RWPE2 (cell line): ENCODE measurements at places on chromosomes 5 and 9.
A peak's percentile ranks its signal among the peaks of the same experiment; 100 is the strongest.

- no peak overlapping the region for H3K27ac ChIP-seq
- H3K4me1 ChIP-seq = no peaks in the 10 kb centered on the region
- no peak for DNase-seq
- H3K36me3 ChIP-seq = no peaks in the 10 kb centered on the region
- no peaks in the 10 kb centered on the region for H3K27me3 ChIP-seq
Observed at GRCh38 chr9:127991017-127991756, 10.4 kb upstream of the EEIG1 start.

GRCh38 chr5:78595458-78595921, 53.1 kb downstream of the LHFPL2 start:
- no peak for DNase-seq
- H3K27ac ChIP-seq = peak overlapping the region; percentile 75
- H3K36me3 ChIP-seq = peaks cover 21% of the 10 kb centered on the region
- no peak overlapping the region for H3K4me3 ChIP-seq
- peaks cover 69% of the 10 kb centered on the region for H3K4me1 ChIP-seq
- H3K27me3 ChIP-seq = no peaks in the 10 kb centered on the region

- DNase-seq = no peak
- peaks cover 3% of the 10 kb centered on the region for H3K27me3 ChIP-seq
- H3K27ac ChIP-seq = no peak overlapping the region
- no peaks in the 10 kb centered on the region for H3K4me1 ChIP-seq
- H3K4me3 ChIP-seq = no peak overlapping the region
Observed at GRCh38 chr9:132991351-132992300, 13.1 kb downstream of the GFI1B start.

- no peaks in the 10 kb centered on the region for H3K36me3 ChIP-seq
- H3K4me3 ChIP-seq = no peak overlapping the region
- no peaks in the 10 kb centered on the region for H3K4me1 ChIP-seq
- H3K27me3 ChIP-seq = no peaks in the 10 kb centered on the region
- DNase-seq = no peak
Observed at GRCh38 chr9:137357166-137357565, 55.1 kb upstream of the NRARP start.

DNA sequence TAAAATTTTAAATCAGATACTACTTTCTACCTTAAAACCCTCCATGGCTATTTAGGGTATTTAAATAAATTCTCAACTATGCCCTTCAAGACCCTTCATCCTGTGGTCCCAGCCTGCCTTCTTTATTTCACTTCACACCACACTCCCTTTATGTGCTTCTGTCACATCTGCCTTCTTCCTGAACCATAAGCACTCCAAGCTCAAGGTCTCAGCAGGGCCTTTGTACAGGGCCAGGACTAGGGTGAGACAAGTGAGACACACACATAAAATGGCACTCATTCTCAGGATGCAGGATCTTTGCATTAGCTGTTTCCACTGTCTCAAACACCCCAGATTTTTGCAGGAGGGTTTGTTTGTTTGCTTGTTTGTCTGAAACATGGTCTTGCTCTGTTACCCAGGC, 7.6 kb downstream of the ITK start:
- no peak overlapping the region for H3K4me3 ChIP-seq
- H3K4me1 ChIP-seq = no peaks in the 10 kb centered on the region
- H3K36me3 ChIP-seq = no peaks in the 10 kb centered on the region

- no peak overlapping the region for H3K27ac ChIP-seq
- no peaks in the 10 kb centered on the region for H3K36me3 ChIP-seq
- peaks cover 4% of the 10 kb centered on the region for H3K27me3 ChIP-seq
- H3K4me1 ChIP-seq = no peaks in the 10 kb centered on the region
- no peak for DNase-seq
- no peak overlapping the region for H3K4me3 ChIP-seq
Observed at GRCh38 chr5:127355337-127355736, 64.7 kb downstream of the MEGF10 start.

GRCh38 chr9:117722108-117722761, 18.0 kb downstream of the TLR4 start:
- no peaks in the 10 kb centered on the region for H3K36me3 ChIP-seq
- H3K4me3 ChIP-seq = no peak overlapping the region
- H3K4me1 ChIP-seq = no peaks in the 10 kb centered on the region
- H3K27ac ChIP-seq = no peak overlapping the region
- DNase-seq = no peak

DNA sequence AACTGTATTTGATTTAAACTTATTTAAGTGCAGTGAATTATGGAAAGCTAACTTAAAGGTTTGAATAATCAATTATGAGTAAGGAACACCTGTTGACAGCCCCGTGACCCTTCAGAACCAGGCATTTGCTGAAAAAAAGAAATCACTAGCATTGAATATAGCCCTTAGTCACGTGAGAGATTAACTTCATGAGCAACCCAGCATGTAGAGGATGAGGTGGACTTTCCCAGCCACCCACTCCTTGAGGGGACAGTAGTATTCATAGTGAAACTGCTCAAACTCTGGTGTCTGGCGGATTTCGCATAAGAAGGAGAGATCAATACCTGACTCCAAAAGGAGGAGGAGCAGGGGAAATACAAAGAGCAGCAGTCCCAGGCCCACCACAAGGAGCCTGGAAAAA, 184.8 kb upstream of the RASEF start:
- no peak overlapping the region for H3K4me3 ChIP-seq
- H3K4me1 ChIP-seq = no peaks in the 10 kb centered on the region
- H3K27ac ChIP-seq = no peak overlapping the region
- no peaks in the 10 kb centered on the region for H3K36me3 ChIP-seq
- H3K27me3 ChIP-seq = no peaks in the 10 kb centered on the region

DNA sequence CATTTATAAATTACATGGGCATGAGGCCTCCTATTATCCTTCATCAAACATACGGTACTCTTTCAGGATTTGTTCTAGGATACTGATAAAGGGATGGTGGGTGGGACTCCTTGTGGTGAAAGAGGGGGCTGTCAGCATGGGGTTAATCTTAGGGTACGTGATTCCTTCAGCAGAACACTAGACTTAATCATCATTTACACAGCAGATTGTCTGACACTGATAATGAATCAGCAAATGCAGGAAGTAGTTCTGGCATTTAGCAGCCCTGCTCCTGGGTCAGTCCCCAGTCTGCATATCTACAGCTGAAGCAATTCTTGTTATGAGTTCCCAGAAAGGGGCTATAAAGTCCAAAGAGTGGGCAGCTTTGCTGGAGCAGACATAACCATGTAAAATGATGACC, 384.6 kb downstream of the SPOCK1 start:
- DNase-seq = no peak
- H3K27me3 ChIP-seq = no peaks in the 10 kb centered on the region
- no peaks in the 10 kb centered on the region for H3K36me3 ChIP-seq
- H3K4me1 ChIP-seq = peaks cover 8% of the 10 kb centered on the region
- no peak overlapping the region for H3K4me3 ChIP-seq
- peak overlapping the region; percentile 6 for H3K27ac ChIP-seq

GRCh38 chr9:125887172-125887571, 140.0 kb downstream of the PBX3 start:
- H3K4me3 ChIP-seq = no peak overlapping the region
- DNase-seq = no peak
- H3K4me1 ChIP-seq = peaks cover 30% of the 10 kb centered on the region
- H3K27me3 ChIP-seq = peaks cover 3% of the 10 kb centered on the region

DNA sequence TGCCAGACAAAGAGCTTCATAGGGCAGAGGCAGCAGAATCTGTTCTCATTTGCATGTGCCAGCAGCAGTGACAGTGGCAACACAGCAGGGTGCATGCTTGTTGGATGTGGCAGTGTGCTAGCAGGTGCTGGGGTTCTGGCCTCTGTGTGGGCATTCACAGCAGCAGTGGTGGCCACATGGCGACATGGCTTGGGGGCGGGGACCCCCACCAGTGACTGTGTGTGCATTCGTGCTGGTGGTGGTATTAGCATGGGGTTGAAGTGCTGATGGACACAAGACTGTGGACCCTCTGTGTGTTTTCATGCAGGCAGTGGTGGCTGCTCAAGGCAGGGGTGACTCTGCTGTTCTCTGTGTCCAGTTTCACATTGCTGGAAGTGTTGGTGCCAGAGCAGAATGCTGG, 183.2 kb upstream of the PDE4D start:
- DNase-seq = no peak
- H3K4me3 ChIP-seq = no peak overlapping the region
- H3K27ac ChIP-seq = no peak overlapping the region
- H3K27me3 ChIP-seq = peaks cover 6% of the 10 kb centered on the region
- no peaks in the 10 kb centered on the region for H3K4me1 ChIP-seq

GRCh38 chr5:11248966-11249365, 487.9 kb upstream of the DAP start:
- DNase-seq = no peak
- H3K36me3 ChIP-seq = no peaks in the 10 kb centered on the region
- no peak overlapping the region for H3K4me3 ChIP-seq
- H3K27ac ChIP-seq = no peak overlapping the region
- H3K4me1 ChIP-seq = peaks cover 30% of the 10 kb centered on the region
- no peaks in the 10 kb centered on the region for H3K27me3 ChIP-seq

DNA sequence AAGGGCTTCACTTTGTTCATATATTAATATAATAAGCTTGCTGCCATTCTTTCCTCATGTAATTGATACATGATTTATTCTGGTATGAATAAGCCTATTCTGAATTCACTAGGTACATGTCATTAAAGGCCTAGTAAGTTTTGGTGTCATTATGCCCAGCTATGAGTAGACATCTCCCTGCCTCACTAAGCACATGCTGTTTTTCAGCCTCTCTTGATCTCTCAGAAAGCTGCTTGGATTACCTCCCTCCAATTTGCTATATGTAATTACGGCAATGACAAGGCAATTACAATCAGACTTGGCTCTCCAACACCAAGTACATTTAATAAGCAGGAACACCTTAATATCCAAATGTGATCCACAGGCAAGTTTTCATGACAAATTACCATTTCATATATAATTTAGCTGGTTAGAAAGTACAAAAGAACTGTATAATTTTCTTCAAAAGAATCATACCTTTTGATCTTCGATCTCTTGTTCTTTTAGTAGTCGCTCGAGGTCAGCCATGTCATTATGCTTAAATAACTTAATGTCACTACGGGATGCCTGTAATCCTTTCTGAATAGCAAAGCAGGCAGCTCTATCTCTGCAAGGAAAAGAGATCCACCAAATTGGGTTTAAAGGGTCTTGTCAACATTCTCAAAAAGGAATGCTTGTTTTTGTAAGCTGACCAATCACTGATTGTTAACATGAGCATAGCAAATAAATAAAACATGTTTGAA, 56.3 kb downstream of the SPTLC1 start:
- no peaks in the 10 kb centered on the region for H3K4me1 ChIP-seq
- no peak overlapping the region for H3K4me3 ChIP-seq
- H3K27me3 ChIP-seq = no peaks in the 10 kb centered on the region
- H3K27ac ChIP-seq = no peak overlapping the region
- DNase-seq = no peak
- H3K36me3 ChIP-seq = peaks cover 66% of the 10 kb centered on the region

- no peaks in the 10 kb centered on the region for H3K36me3 ChIP-seq
- no peaks in the 10 kb centered on the region for H3K4me1 ChIP-seq
- DNase-seq = no peak
- no peak overlapping the region for H3K4me3 ChIP-seq
- H3K27me3 ChIP-seq = no peaks in the 10 kb centered on the region
Observed at GRCh38 chr5:132283423-132284043, 10.7 kb upstream of the SLC22A4 start.

DNA sequence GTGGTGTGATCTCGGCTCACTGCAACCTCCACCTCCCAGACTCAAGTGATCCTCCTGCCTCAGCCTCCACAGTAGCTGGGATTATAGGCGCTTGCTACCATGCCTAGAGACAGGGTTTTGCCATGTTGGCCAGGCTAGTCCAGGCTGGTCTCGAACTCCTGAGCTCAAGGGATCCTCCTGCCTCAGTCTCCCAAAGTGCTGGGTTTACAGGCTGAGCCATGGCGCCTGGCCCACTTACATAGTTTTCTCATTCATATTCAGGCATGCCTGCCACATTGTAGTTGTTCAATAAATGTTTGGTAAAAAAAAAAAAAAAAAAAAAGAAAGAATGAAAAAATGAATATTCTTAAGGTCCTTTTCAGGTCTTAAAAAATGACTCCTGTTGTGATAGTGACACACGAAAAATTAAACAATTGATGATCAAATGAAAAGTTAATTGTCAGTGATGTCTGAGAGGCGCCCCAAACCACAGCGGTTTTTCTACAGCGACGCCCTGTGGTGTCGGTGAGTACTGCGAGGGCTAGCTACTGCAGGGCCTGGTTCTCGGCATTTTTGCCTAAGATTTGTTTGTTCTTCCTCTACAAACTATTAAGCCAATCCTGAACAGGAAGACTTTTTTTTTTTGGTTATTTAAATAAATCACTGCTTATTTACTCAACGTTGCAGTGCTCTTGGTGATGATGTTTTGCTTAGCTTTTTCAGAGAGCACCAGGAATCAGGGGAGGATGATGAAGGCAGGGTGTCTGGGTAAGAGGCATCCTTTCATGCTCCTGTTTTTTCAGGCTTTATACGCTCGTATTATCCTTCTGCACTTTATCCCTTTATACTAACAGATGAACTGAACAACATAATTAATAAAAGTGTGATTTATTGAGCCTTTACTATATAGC, 67.0 kb upstream of the DPYSL3 start:
- no peaks in the 10 kb centered on the region for H3K36me3 ChIP-seq
- no peak overlapping the region for H3K4me3 ChIP-seq
- no peaks in the 10 kb centered on the region for H3K27me3 ChIP-seq
- no peak overlapping the region for H3K27ac ChIP-seq

GRCh38 chr9:30630459-30630858, 1754.0 kb upstream of the ACO1 start:
- no peaks in the 10 kb centered on the region for H3K27me3 ChIP-seq
- no peak for DNase-seq
- H3K4me1 ChIP-seq = no peaks in the 10 kb centered on the region
- no peaks in the 10 kb centered on the region for H3K36me3 ChIP-seq
- no peak overlapping the region for H3K27ac ChIP-seq

DNA sequence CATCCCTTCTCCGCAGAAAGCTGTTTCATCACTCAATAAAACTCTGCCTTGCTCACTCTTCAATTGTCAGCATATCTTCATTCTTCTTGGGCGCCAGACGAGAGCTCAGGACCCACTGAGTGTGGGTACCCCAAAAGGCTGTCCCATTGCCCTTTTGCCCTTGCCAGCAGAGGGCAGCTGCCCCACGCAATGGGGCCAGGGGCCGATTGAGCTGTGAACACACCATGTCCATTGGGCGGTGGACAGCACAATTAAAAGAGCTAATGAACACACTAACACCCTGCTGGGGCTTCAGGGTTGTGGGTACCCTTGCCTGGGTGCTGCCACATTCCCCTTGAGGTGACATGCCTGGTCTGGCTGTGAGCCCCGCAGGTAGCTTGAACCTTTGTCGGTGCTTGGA, 487.2 kb upstream of the NUDT12 start:
- H3K4me1 ChIP-seq = no peaks in the 10 kb centered on the region
- no peak overlapping the region for H3K27ac ChIP-seq
- H3K36me3 ChIP-seq = no peaks in the 10 kb centered on the region
- H3K27me3 ChIP-seq = peaks cover 3% of the 10 kb centered on the region
- no peak overlapping the region for H3K4me3 ChIP-seq

- no peaks in the 10 kb centered on the region for H3K36me3 ChIP-seq
- H3K27ac ChIP-seq = no peak overlapping the region
Observed at GRCh38 chr9:100639854-100640253, 62.0 kb downstream of the CAVIN4 start.

GRCh38 chr9:38228331-38229103, 159.5 kb upstream of the SHB start:
- H3K36me3 ChIP-seq = no peaks in the 10 kb centered on the region
- H3K27me3 ChIP-seq = no peaks in the 10 kb centered on the region
- H3K4me3 ChIP-seq = no peak overlapping the region
